ENCODE measurements at places on chromosomes 1 and 21.
A peak's percentile ranks its signal among the peaks of the same experiment; 100 is the strongest.

- DNase-seq, result peak; percentile 63
These were observed 594 bp upstream of the PANK4 start for GRCh38 chr1:2526824-2527555.

DNA sequence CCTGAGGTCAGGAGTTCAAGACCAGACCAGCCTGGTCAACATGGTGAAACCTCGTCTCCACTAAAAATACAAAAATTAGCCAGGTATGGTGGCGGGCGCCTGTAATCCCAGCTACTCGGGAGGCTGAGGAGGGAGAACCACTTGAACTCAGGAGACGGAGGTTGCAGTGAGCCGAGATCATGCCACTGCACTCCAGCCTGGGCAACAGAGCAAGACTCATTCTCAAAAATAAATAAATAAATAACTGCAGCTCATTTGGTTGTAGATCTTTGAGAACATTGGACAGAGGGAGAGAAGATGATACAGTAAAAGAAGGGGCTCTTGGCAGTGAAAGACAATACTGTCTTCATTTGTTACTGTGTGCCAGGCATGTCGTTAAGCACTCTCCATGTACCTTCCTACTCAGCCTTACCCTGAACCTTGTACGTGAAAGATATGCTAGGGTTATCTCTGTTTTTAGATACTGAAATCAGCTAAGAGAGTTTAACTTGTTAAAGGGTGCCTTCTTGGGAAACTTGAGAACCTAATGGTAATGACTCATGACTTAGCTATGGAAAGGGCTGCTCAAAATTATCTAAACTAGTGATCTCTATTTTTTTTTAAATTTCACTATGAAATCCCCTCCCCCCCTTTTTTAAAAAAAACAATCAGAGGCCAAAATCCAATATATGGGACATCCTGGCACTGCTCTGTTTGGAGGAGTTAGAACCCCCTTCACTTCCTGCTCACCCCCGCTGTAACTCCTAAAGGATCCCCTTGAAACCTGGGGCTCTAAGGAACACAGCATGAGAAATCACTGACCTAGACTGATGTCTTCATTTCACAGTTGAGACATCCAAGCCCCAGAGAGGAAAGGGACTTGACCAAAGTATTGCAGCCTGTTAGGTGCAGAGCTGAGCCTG lies 6.8 kb upstream of the KPNA6 start:
- DNase-seq, result no peak

GRCh38 chr21:45169001-45169400 lies 94.6 kb downstream of the ADARB1 start:
- DNase-seq, result no peak

DNA sequence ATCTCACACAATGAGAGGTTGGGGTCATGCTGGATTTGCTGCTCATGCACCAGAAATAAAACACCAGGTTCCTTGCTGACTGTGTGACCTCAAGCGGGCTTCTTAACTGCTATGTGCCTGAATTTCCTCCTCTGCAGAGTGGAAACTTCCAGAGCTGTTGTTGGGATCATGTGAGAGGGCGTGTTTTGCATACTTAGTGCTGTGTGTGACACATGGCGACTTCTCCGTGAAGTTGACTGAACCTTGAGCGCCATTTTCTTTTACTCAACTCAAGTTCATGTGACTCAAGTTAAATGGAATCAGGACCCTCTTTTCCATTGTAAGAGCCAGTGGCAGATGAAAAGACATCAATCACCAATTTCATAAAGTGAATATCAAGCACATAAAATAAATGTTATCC lies 224.0 kb downstream of the KIF26B start:
- DNase-seq, result no peak

DNA sequence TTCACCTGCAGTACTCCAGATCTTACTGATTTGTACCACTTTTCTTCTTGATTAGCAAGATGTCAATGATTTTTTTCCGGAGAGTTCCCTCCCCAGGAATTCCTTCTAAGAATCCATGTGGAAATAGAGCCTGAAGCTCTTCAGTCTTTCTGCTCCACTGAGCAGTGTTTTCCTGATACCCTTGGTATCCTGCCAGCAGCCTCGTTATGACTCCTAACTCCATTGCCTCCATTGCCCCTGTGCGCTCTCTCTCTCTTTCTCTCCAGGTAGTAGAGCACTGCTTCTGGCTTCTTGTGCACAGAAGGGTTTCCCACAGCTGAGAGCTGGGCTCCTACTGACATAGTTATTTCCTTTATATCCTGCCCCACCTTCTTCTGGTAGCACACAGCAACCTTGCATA lies 12.2 kb downstream of the UBE2U start:
- no peak for DNase-seq

DNA sequence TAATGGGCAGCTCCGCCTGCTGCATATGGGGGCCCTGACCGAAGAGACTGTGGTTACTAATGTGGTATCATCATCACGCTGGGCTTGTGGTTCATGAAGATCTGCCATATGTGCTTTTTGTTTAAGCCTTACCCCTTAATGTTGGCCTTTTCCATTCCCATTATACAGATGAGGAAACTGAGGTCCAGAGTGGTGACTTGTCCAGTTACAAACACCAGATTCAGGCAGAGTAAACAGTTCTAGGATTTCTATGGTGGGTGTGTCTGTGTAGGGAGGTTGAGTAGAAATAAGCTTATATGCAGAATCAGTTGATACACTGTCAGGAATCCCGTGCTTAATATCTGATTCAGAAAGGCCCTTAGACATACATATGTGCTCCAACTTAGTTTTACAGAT lies 691 bp downstream of the UTP11 start:
- DNase-seq, result no peak
